ENCODE measurements at places on chromosomes 13 and 19.
A peak's percentile ranks its signal among the peaks of the same experiment; 100 is the strongest.

DNA sequence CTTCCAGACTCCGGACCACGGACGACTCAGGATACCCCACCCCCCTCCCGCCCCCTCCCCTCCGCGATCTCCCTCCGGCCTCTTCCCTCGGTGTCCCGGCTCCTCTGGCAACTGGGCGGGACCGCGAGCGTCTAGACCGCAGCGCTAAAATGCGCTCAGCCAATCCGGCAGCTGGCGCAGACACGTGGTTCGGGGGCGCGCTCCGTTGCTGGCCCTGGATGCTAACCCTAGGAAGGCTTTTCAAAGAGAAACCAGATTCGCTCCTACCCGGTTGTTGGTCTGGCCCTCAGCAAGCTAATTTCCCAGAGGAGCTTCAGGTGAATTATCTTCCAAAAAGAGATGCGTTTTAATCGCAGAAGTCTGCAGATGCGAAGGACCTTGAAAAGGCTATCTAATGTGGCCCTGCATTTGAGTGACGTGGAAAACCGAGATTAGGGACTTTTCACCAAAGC lies at the start of gene DZIP1:
Gene DZIP1 (minus strand): TSS at position 106 of the 452 bp plus-strand sequence. CDS start 2,677 bp downstream, outside the sequence.
- DNase-seq: peak; percentile 97

DNA sequence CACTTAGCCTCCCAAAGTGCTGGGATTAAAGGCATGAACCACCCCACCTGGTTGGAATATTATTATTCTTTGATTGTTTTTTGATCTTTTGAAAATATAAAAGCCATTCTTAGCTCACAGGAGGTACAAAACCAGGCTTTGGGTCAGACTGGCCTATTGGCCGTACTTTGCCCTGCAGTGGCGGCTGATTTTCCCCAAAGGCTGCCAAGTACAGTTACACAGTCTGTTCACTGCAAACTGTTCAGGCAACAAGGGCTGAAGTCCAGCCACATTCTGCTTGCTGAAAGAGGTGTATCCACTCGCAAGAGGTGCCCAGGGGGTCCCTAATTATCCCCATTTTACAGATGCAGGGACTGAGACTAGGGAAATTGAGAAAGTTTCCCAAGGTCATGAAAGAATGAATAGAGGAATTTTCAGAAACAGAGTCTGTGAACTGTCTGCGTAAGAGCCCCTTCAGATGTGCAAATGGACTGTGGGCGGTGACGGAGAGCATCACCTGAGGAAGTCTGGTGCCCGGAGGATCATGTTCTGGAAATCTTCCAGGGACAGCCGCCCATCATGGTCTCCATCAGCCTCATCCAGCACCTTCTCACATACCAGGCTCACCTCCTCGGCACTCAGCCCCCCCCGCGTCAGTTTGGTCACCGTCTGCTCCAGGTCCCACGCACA lies 9.0 kb downstream of the CIB3 start:
- no peak for DNase-seq

- DNase-seq: no peak
Observed at GRCh38 chr13:95497381-95497807, 55.1 kb upstream of the CLDN10 start.

- peak; percentile 32 for DNase-seq
Observed at GRCh38 chr19:51125421-51126075, 842 bp downstream of the SIGLEC9 start.

DNA sequence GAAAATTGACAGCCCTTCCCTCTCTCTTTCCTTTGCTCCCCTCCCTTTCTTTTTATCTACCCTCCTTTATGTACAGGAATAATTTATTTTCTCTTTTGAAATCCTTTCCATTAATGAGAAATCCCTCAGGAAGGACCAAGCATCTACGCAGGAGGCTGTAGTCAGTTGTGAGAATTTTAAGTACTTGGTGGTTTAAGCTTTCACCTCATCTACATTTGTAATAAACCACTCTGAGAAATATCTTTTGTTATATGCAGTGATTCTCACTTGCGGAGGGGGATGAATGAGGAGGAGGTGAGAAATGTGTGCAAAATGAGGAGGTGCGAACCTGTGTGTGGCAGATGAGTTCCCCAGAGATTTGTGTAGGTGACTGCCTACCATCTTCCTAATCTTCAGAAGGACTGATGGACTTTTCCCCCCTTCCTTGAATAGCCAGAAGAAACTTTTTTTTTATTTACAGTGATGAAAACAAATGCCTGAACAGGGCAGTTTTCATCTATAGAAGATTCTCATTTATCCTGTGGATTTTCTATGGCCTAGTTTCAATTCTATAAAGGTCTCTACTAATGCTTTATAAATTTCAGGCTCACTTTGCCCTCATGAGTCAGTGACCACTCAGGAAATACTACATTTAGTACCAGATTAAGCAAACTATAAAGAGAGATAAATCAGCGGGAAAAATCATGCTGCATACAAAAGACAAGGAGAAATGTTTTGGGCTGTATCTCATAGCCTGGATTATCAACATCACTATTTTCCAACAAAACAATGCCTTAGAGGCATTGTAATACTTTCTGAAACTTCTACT lies 118.3 kb downstream of the LHFPL6 start:
- no peak for DNase-seq

DNA sequence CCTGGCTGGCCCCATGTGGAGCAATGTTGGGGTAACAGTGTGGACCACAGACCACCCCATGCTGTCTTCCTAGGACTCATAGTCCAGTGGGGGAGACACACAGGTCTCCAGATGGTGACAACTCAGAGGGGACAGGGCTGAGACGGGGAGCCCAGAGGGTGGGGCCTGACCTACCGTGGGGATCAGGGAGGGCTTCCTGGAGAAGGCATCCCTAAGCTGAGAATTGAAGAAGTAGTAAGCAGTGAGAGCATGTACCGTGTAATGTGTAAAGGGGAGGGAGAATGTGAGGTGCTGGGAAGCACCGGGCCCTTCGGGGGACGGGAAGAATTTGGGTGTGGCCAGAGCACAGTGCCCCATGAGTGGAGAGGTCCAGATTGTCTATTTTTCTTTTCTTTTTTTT lies 31.0 kb downstream of the PPP1R37 start:
- no peak for DNase-seq

- no peak for DNase-seq
Observed at GRCh38 chr13:77752512-77753069, 55.1 kb downstream of the SLAIN1 start.

- DNase-seq: no peak
Observed at GRCh38 chr19:6639439-6639838, 30.5 kb downstream of the TNFSF14 start.

DNA sequence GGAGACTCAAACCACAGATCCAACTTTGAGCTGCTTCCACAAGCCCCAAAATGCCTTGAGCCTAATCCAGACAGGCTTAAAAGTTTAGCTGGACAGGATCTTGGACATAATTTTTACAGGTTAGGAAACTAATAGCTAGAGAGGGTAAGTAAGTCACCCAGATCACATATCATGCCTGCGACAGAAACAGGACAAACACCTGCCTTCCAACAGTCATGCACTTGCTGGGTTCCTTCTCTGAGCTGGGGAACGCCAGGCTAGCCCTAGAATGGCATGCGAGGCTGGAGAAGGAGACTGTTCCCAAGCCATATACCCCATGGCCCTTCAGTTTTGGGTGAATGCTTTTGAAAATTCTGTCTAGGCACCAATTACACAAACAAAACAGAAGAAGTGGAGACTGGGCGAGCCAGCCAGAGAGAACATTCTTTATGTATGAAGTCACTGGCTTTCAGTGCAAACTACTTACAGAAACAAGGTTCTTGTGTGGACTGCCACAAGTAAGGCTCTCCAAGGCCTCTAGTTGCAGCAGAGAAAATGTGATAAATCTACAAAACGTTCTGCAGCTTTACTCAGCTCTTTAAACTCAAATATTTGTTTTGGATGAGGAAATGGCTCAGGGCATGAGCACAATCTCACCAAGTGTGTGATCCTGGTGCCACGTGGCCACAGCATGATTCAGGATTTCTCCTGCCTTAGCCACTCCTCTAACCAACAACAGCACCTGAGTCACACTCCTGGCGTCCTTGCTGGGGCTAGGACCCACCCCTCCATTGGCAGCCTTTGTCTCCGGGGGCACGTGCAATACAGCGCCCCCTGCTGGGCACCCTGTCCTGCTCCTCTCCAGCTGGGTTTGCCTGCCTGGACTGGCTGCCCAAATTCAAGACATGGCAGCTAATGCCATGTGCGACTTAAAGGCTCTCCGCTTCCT lies 73.4 kb upstream of the UBL3 start:
- DNase-seq: peak; percentile 93

DNA sequence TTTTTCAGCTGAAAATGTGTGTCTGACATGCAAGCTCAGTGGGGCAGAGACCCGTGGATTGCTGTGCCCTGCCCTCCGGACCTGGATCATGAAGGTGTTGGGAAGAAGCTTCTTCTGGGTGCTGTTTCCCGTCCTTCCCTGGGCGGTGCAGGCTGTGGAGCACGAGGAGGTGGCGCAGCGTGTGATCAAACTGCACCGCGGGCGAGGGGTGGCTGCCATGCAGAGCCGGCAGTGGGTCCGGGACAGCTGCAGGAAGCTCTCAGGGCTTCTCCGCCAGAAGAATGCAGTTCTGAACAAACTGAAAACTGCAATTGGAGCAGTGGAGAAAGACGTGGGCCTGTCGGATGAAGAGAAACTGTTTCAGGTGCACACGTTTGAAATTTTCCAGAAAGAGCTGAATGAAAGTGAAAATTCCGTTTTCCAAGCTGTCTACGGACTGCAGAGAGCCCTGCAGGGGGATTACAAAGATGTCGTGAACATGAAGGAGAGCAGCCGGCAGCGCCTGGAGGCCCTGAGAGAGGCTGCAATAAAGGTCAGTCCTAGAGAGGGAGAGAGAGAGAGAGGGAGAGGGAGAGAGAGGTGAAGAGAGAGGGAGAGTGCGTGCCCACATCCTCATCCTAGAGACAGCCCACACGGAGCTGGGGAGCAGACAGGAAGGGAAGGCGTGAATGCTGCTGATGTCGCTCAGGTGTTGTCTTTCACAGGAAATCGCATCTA lies 5.1 kb upstream of the DCUN1D2 start:
- DNase-seq: peak; percentile 80

GRCh38 chr13:31955101-31955500 lies 76.5 kb upstream of the FRY start:
- no peak for DNase-seq

GRCh38 chr13:59885076-59885475 lies 278.7 kb downstream of the DIAPH3 start:
- DNase-seq: no peak

DNA sequence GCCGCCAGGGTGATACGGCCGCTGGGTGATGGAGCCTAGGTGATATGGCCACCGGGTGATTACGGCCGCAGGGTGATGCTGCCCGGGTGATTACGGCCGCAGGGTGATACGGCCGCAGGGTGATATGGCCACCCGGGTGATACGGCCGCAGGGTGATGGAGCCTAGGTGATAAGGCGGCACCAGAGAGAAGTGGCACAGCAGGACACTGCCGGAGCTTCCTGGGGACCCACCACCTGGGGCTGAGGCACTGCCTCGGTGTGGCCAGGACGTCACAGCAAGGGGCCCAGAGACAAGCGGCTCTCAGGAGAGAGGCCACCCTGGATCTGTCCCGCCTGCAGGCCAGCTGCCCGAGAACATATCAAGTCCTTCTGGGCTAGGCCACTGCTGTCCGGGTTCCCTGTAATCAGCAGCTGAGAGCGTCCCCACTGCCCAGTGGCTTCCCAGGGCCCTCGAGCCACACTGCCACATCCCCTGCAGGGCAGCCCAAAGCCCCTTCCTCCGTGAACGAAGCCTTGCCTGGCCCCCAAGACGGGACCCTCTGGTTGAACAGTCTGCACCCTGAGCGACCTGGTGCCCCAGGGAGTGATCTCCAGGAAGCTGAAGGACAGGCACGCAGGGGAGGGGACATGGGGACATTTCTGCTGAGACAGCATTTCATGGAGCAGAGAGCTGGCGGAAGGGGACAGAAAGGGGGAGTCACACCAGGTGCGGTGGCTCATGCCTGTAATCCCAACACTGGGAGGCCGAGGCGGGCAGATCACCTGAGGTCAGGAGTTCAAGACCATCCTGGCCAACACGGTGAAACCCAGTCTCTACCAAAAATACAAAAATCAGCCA lies 22.1 kb downstream of the ZNF787 start:
- no peak for DNase-seq

GRCh38 chr13:24713022-24713421 lies 32.8 kb downstream of the ATP12A start:
- DNase-seq: no peak

GRCh38 chr13:108425056-108425455 lies 155.5 kb downstream of the TNFSF13B start:
- DNase-seq: no peak

- no peak for DNase-seq
Observed at GRCh38 chr13:50593207-50593606, 250.3 kb downstream of the DLEU7 start.

- DNase-seq: no peak
Observed at GRCh38 chr13:103573446-103573845, 507.2 kb upstream of the SLC10A2 start.

- no peak for DNase-seq
Observed at GRCh38 chr19:16872728-16873127, 16.1 kb upstream of the F2RL3 start.

GRCh38 chr13:42753697-42754096 lies 27.7 kb upstream of the FAM216B start:
- DNase-seq: no peak

GRCh38 chr13:109792416-109793059 lies 6.2 kb upstream of the IRS2 start:
- no peak for DNase-seq

DNA sequence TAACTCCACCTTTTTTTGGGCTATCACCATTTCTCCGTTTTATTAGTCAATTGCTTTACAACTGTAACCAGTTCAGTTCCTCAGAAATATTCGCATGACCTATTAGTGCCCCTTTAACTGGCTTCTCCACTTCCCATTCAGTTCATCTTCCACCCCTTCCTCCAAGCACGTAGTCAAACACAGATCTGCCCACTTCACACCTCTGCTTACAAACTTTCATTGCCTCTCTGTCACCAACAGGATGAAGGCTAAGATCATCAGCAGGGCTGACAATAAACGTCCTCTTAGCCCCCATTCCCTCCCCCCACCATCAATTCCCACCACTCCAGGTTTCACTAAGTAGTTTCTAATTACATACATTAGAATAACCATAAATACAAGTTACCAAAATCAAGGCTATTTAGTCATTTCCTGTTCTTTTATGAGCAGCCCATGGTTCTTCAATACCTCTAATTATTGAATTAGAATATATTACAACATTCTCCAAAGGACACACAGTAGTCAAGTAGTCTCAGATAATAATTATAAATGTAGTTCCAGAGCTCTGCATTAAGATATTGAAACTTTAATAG lies 95.7 kb downstream of the SPRY2 start:
- DNase-seq: no peak

- no peak for DNase-seq
Observed at GRCh38 chr19:2389594-2389993, 29.5 kb downstream of the TMPRSS9 start.

GRCh38 chr13:74114202-74114601 lies 20.0 kb downstream of the KLF12 start:
- no peak for DNase-seq

- no peak for DNase-seq
Observed at GRCh38 chr13:49314344-49314882, 66.7 kb downstream of the CDADC1 start.

GRCh38 chr19:1807695-1808394 lies 4.2 kb downstream of the ATP8B3 start:
- no peak for DNase-seq

DNA sequence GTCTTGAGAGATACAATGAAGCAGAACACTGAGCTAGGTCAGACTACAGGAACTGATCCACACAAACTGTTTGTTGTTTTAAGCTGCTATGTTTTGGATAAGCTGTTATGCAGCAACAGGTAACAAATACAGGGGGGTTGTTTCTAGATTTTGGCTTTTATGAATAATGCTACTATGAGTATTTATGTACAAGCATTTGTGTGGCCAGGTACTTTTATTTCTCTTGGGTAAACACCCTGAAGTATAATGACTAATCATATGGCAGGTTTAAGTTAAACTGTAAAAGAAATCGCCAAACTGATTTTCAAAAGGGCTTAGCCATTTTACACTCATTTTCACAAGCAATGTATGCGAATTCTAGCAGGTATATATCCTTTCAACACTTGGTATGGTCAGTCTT lies 166.0 kb downstream of the DNAJC3 start:
- DNase-seq: no peak

Data from endodermal cell (in vitro differentiated cells).